ENCODE measurements at places on chromosomes 5 and 9.

DNA sequence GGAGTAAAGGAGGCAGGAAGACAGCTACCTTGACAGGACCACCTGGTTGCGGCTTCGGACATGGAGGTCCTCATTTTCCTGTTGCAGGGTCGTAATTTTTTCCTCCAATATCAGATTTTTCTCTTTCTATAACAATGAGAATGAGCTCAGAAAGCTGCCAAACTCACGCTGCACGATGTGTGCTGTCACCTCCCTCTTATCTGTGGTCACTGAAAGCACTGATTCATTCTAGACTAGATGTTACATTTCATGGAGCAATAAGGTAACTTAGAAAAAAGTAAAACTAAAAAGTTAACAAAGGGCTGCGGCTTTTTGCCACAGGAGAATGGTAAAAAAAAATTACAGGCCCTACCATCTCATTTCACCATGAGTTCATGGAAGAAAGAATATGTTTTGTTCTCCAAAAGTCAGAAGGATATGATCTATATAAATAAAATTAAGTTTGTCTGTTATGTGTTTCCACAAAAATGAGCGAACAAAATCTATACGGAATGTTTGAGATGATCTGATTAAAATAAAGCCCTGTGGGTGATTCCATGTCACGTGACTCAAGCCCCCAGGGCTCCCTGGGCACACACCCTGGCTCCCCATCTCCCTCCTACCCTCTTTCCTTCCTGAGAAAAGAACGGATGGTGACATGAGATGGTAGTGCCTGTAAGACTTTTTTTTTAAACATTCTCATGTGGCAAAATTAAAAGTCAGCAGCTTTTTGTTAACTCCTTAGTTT, 26.9 kb upstream of the ANXA6 start:
- H3K4me1 ChIP-seq, result no peaks in the 10 kb centered on the region
- no peak for DNase-seq
- no peak overlapping the region for H3K27ac ChIP-seq
- H3K27me3 ChIP-seq, result no peaks in the 10 kb centered on the region
- H3K4me3 ChIP-seq, result no peak overlapping the region
- peaks cover 84% of the 10 kb centered on the region for H3K36me3 ChIP-seq

DNA sequence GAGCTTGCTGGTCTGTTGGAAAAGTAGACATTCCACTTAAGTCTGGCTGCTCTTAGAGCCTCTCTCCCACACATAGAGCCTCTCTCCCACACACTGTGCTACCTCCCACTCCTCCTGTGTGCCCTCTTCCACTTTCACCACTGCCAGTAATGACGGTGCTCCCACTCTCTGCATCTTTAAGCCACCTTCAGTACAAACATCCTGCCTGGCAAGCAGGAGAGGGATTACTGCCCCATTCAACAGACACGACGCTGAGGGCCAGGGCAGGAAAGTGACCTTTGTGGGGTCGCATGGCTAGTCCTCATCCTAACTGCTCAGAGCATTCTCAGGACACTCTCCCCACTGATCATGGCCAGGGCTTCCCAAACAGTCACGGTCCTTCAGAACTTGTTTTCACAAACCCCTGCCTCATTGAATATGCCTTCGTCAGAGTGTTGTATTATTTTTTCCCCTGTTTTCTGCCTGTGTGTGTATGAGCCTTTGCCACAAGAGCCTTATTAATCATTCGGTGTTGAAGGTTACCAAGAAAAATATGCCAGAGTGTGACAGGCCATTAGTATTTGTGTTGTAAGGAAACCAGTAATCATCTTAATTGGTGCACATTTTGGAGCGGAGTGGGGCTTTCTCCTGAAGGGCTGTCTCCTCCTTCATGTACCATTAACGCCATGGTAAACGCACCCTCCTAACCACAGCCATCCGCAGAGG, 87.1 kb upstream of the SAP30L start:
- no peak overlapping the region for H3K4me3 ChIP-seq
- no peak for DNase-seq
- H3K27ac ChIP-seq, result no peak overlapping the region
- no peaks in the 10 kb centered on the region for H3K4me1 ChIP-seq
- no peaks in the 10 kb centered on the region for H3K27me3 ChIP-seq

GRCh38 chr5:57033503-57033902, 81.6 kb upstream of the MIER3 start:
- no peak for DNase-seq
- no peaks in the 10 kb centered on the region for H3K27me3 ChIP-seq

- no peaks in the 10 kb centered on the region for H3K27me3 ChIP-seq
- H3K4me3 ChIP-seq, result no peak overlapping the region
- H3K4me1 ChIP-seq, result peaks cover 10% of the 10 kb centered on the region
- DNase-seq, result no peak
- H3K36me3 ChIP-seq, result no peaks in the 10 kb centered on the region
Observed at GRCh38 chr9:93620041-93620506, 43.7 kb downstream of the PHF2 start.

DNA sequence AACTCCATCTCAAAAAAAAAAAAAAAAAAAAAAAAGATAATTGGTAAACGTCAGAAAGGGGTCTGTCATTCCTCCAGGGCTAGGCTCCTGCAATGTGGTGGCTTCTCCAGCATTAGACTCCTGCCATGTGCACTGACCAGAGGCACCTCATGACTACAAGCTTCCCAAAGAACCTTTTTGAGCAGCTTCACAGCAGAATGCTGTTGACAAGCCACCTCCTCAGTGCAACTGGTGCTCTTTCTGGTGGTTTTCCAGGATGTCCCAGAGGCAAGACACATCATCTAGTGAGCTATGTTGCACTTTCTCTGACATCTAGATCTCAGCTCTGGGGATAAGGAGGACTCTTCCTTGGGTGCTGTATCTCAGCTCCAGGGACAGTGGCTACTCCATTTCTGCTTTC, 11.6 kb downstream of the RPL37 start:
- H3K27ac ChIP-seq, result no peak overlapping the region
- no peaks in the 10 kb centered on the region for H3K27me3 ChIP-seq
- H3K4me1 ChIP-seq, result no peaks in the 10 kb centered on the region
- H3K36me3 ChIP-seq, result peaks cover 23% of the 10 kb centered on the region

- no peaks in the 10 kb centered on the region for H3K27me3 ChIP-seq
- H3K4me3 ChIP-seq, result no peak overlapping the region
- no peaks in the 10 kb centered on the region for H3K36me3 ChIP-seq
- H3K27ac ChIP-seq, result no peak overlapping the region
- H3K4me1 ChIP-seq, result no peaks in the 10 kb centered on the region
- DNase-seq, result no peak
Observed at GRCh38 chr5:103502662-103503061, 59.9 kb downstream of the NUDT12 start.

DNA sequence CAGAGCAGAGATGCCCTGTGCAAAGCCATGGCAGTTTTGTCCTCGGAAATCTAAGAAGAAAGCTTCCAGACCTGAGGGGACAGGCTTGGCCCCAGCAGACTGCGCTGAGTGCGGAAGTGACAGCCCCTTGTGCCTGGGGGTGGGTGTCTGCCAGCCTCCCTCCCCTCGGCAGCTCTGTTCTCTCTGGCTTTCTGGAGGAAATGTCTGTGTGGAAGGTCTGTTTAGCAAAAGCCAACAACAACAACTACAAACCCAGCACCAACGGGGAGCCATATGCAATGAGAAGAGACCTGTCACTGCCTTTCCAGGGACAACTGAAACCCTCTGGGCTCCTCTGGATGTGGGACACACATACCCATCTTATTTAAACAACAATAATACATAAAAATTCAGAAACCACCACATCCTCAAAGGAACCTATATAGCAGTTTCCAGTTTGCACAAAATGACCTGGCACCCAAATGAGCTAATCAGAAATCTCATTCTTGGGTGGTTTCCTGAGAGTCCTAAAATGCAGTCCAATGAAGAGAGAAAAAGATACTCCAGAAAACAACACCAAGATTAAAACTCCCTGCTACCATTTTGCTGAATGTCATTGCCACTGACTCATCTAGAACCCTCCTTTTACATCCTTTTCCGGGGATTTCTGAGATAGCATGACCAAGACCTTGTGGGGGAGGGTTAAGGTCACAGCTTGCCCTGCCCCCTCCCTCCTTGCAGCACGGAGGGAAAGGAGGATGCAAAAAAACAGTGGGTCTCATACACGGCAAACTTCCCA, 97.7 kb downstream of the AK8 start:
- no peak overlapping the region for H3K27ac ChIP-seq
- no peak overlapping the region for H3K4me3 ChIP-seq
- H3K36me3 ChIP-seq, result no peaks in the 10 kb centered on the region
- H3K4me1 ChIP-seq, result no peaks in the 10 kb centered on the region
- no peaks in the 10 kb centered on the region for H3K27me3 ChIP-seq
